ENCODE measurements at places on chromosomes 4 and X.
A peak's percentile ranks its signal among the peaks of the same experiment; 100 is the strongest.

DNA sequence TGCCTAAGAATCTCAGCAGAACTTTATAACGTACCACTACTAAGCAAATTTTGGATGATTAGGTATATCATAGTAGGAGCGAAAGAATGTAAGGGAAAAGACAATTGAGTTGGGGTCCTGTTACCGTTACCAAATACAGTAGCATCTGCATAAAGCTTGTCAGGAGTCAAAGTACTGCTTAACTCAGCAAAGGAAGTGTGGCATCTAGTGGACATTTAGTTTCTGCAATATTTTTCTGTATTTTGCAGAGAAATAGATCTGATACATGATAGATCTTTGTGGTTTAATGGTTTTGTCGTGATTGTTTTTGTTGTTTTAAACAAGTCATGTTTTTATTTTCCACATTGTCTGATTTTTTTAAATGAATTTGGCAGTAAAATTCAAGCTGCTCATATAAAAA, 81.0 kb upstream of the SMARCAD1 start:
- DNase-seq: no peak

- DNase-seq: no peak
These were observed 18.7 kb downstream of the CORIN start for GRCh38 chr4:47819178-47819577.

DNA sequence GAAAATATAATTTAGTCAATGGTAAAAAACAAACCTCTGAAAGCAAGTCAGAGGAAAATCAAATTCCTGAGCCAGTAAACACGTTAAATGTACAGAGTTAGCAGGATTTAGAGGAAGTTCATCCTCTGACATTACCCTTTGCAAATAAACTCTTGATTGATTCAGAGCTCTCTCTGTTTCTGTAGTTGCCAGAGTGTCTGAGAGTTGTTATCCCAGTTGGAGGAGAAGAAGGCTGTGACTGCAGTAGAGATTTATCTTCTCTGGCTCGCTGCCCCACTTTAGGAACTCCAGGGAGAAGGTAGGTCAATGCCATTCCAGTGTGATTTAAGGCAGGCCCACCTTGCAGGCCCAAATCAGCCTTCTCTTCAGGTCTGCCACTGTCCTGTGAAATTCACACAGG, 6.2 kb upstream of the AMOT start:
- no peak for DNase-seq

DNA sequence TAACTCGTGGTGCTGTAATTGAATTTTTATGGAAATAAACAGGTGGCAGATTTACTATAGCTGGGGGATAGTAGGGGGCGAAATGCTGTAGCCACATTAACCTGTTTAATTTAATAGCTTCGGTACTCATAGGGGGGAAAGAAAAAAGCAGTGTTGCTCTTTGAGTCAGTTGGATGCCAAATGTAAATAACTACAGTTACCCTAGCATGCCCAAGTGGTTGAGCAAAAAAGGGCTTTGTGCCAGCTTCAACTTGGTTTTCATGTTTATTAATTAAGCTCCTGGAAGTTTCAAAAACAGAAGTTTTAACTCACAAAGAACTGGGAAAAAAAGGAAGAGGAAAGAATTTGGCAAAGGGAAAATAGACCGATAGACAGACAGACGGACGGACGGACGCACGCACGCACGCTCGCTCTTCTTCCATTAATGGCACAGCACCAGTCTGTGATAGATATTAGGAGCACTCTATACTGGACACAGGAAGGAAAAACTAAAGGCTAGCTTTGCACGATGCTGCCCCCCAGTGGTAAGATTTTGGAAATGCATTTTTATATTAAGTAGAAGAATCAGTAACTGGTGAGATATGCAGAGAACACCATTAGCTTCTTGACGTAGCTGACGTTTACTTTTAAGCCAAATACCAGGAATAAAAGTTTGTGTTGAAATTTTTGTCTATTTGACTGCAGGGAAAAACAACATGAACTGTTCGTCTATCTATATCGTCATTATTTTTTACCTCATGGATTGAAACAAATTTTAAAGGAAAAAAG, 151.8 kb downstream of the SLC7A11 start:
- peak; percentile 77 for DNase-seq

DNA sequence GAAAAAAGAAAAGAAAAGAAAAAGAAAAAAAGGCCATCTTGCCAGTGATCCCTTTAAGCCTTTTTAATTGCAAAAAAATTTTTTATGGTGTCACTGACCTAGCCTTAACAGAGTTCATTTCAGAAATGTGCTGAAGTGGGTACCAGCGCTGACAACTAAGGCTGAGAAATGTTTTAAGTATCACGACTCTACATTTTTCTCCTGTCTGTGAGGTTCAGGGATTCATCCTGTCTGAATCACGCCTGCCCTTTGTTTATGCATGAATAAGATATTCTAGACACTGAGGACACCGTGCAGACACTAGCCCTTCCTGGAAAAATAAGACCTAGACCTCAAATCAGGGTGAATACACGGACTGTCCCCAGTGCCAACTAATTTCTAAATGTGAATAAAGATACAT, 154.4 kb upstream of the NOCT start:
- DNase-seq: no peak

- DNase-seq: no peak
These were observed 80.4 kb downstream of the PDLIM5 start for GRCh38 chr4:94531991-94532789.

- DNase-seq: no peak
These were observed 22.9 kb downstream of the KCTD8 start for GRCh38 chr4:44425614-44426208.

DNA sequence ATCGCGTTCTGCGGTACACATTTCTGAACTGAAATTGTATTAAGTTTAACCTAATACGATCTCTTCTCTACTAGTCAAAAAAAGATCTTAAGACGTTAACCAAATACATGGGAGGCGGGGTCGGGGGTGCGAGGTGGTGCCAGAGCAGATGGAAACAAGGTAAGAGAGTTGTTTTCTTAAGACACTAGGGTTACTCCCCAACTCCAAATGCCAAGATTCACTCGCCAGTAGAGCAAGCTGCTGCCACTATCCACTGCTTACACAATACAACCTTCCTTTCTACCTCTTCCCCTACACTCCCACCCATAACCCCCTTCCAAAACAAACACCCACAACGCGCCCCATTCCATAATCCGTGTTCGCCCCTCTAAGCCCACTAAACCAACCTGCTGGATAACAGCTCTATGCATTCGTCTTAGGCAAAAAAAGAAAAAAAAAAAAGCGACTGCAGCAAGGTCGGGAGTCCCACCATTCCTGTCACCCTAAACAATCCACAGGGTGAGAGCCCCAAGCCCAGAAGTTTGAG, 1.3 kb downstream of the LCORL start:
- DNase-seq: no peak

DNA sequence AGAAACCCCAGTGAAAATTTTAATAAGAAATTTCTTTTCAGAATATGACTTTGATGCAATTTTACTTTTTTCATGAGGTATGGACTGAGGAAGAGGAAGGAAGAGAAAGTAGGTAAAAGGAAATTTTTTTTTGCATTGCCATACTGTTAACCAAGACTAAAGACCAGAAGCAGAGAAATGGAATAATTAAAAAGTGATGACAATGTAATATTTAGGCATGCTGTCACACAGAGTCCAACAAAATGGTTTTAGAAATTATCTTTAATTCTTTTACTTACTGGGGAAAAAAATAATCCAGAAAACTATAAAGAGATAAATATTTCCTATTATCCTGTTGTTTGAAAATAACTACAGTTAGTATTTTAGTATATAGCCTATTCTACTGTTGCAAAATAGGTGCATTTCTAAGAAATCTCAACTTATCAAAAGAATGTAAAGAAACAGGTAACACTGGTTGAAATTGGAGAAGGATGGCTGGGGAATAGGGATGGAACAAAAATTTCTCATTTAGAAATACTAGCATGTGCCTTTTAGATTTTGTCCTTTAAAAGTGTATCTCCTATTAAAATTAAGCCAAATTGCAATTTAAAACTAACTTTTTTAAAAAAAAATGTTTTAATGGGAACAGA, 92.6 kb downstream of the ANXA3 start:
- no peak for DNase-seq

DNA sequence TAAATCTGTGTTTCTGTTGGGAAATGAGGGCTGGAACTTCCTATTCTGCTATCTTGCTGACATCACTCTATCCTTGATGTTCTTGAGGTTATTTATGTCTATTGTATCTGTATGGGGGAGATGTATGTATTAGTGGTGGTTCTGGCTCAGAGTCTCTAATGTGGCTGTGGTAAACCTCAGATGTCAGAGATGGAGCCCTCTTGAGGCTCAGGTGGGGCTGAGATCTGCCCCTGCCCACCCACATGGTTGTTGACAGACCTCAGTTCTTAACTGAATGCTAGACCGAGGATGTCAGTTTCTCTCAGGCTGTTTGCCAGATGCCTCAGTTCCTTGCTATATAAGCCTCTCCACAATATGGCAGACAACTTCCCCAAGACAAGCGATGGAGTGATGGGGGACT, 3.3 kb upstream of the CPE start:
- DNase-seq: no peak

- DNase-seq: no peak
These were observed 68.8 kb downstream of the ATXN3L start for GRCh38 chrX:13250826-13251580.

DNA sequence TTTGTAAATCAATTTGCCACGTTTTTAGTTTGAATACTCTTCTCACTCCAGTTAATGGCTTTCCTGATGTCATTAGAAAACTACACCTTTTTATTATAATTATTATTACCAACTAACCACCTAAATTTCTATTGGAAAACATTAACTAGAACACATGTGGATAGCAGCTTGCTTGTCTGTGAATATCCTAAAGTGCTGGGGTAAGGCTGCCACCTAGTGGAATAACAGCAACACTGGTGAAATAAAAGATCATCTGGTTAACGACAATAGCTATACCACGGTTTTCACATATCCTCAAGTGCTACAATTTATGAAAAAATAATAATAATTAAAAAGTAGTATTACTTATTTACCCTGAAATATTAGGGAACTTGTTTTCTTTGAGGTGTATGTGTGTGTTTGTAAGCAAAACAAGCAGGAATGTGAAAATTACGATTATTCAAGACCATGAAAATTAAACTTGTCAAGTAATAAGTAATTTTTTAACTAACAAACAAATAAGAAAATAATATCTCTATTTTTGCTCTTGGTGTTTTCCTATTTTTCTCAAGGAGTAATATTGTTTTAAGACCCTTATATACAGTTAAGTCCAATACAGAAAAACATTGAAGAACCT, 130.1 kb upstream of the TECRL start:
- peak; percentile 35 for DNase-seq

- DNase-seq: no peak
These were observed 574.2 kb upstream of the CPEB2 start for GRCh38 chr4:14428125-14428524.

GRCh38 chr4:139142087-139142486, 34.9 kb downstream of the ELF2 start:
- DNase-seq: no peak

DNA sequence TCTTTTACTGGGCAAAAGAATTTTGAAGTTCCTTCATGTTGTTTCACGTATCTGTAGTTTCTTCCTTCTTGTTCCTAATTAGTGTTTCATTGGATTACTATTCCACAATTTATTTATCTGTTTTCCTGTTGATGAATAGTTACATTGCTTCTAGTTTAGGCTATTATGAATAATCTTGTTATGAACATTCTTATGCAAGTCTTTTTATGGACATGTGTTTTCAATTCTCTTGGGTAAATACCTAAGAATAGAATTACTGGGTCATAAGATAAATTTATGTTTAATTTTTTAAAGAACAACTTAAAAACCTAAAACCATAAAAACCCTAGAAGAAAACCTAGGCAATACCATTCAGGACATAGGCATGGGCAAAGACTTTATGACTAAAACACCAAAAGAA, 70.9 kb upstream of the RXFP1 start:
- DNase-seq: no peak

- DNase-seq: no peak
These were observed 1249.4 kb upstream of the DIAPH2 start for GRCh38 chrX:95435198-95435597.

DNA sequence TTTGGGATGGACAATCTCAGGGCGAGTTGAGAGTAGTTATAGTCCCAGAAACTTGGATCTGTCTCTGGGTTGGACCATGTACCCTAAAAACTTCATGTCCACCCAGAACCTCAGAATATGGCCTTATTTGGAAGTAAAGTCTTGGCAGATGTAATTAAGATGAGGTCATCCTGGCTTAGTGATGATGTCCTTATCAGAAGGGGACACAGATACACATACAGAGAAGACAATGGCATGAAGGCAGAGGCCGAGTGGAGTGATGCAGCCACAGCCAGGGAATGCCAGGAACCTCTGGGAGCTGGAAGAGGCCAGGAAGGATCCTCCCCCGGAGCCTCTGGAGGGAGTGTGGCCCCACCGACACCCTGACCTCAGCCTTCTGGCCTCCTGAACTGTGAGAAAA, 61.2 kb upstream of the STX18 start:
- DNase-seq: no peak

GRCh38 chrX:13212191-13212651, 107.6 kb downstream of the ATXN3L start:
- no peak for DNase-seq

DNA sequence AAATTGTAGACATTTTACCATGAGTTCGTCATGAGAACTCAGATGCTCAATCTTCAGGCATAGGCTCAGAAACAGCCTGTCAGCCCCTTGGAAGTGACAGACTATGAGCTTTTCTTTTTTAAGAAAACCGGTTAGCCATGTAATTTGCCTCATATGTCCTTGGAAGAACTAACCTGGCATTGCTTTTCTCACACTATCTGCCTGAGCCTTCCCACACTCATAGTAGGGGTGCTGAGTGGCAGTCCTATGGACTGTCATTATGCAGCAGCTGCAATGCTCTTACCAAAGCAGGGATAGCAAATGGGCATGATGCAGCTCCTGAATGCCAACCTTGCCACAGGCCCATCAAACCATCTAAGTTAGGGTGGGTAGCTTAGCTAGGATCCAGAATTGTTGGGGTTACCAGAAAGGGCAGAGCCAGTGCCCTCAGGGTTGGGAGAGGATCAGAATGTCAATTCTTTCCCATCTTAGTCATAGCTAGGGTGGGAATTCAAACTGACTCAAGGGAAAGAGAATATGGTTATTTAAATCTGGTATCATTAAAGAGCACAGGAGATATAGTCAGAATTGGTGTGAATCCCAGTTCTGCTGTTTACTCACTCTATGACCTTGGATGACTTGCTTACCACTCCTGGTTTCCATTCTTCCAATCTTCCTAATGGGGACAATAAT, 230.6 kb upstream of the CPEB2 start:
- no peak for DNase-seq

- DNase-seq: no peak
These were observed 97.8 kb upstream of the ATOH1 start for GRCh38 chr4:93730760-93731159.

Data from DMS153 (cell line).